ENCODE measurements at places on chromosomes 7 and 10.

DNA sequence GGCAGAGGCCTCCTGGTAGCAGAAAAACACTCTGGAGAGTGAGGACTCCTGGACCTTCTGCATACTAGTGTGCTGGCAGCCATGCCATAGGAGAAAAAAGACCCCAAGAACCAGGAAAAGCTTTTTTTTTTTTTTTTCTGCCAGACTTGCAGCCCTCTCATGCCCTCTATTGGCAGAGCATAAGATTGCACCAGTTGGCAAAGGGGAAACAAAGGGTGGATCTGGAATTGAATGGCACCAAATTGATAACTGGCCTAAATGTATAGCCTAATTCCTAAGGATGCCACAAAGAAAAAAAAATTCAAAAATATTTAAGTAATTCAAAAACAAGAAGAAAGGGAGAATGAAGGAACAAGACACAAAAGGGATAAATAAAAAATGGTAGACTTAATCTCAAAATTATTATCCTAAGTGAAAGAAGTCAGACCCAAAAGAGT lies 112.5 kb upstream of the GHITM start:
- no peak for DNase-seq

DNA sequence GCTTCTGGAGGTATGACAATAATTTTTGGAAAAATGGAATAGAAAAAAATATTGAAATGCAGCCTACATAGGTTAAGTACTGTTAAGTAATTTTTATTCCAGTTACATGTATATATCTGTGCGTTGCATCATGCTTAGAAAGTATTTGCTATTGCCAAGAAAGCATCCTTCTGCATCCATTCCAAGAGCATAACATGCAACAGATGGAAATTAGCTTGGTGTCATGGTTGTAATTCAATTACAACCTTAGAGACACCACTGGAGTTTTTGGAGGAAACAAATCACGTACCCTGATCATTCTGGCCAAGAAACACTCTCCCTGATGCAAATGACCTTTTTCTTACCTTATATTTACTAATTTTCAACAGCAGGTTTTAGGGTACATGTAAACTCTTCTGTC lies 1.7 kb downstream of the AKR1B1 start:
- no peak for DNase-seq

- no peak for DNase-seq
These were observed 504.2 kb upstream of the PHF14 start for GRCh38 chr7:10469476-10469875.

DNA sequence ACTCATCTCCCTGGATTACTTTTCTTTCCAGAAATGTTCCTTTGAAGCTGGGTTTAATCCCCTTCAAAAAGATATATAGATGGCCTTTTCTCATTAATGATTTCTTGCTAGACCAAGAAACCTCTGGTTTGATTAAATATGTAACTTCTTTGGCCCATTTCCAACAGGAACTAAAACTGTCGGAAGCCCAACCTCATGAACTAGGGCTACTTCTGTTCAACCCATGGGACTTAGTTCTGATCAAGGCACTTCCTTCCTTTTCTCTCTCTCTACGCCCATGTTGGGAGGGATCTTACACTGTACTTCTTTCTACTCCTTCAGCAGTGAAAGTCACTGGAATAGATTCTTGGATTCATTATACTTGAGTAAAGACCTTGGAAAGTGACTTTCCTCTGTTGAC lies 83.6 kb downstream of the TMEM106B start:
- DNase-seq: no peak

DNA sequence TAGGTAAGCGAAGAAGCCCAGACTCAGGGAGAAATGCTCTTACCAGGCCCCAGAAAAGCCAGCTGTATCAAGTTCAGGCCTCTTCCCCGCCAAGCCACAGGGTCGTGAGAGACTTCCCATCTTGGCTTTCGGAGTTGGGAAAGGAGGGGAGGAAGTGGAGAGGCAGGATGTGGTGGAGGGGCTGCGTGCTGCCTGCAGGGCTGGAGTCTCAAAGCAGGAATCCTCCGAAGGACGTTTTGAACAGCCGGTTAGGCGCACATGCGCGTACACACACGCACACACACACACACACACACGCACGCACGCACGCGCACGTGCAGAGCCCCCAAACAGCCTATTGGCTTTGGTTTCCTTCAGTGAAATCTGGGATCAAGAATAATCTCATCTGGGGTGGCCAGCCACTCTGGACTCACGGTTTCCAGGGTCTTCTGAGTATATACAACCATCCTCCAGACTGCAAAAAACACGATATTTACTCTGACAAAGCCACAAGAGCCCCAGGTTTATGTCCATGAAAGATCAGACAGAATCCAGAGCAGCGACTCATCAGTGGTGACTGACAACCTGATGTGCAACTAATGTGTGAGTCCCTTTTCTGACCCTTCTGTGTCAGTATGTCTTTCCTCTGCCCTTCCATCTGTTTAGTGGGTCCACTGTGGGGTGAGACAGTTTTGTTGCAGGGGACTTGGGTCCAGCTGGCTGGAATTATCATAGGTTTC lies 115.0 kb upstream of the ZNF438 start:
- no peak for DNase-seq

DNA sequence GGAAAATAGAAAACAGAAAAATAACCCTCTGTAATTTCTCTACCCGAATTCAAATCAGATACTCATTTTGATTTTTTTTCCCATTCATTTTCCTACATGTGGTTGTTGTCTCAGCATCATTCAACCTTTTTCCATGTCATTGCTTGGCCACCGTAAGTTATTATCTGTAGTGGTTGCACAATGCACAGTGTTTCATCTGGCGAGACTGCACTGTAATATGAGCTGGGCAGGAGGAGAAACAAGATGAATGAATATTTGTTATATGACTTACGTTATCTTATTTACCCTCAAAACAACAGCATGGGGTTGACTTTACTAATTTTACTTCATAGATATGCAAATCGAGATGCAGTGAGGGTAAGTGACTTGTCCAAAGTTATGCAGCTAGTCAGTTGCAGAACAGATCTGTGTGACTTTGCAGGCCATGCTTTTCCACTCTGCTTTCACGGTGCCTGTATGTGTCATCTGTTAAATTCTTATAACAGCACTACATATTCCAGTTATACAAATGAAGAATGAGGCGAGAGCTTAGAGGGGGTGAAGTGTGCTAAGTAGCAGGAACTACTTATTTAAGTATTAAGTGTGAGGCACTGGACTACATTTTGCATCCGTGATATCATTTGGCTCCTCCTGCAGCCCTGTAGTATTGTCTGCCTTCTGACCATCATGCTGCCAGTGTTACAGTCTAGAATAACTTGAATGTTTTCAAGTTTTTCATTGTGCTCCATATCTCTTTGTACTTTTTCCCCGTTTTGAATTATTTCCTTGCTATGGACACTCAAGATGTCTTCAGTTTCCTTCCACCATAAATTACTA lies 56.7 kb downstream of the ZMYND11 start:
- no peak for DNase-seq

Measured in NCI-H1092 treated with DMSO at 0.1 percent for 48 hours (cell line).